ENCODE measurements at places on chromosomes 7 and 10.

DNA sequence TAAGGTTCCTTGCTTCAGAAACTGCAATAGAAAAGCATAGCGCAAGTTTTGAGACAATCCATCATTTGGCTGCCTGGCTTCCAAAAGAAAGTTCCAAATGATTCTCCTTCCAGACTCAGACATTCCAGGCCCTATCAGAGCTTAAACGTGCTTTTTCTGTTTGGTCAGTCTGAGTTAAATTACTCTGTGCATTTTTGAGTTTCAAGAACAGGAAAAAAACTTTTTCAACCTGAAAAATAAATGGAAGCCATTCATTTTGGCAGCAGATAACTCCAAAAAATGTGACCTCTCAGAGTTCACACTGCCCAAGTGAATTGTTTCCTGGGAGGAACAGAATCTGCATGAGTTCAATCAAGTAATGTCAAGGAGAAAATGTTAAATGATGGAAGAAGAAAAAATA lies 354.2 kb downstream of the CXCL12 start:
- no peak for DNase-seq

- no peak for DNase-seq
Observed at GRCh38 chr7:151672716-151673115, 153.0 kb upstream of the RHEB start.

DNA sequence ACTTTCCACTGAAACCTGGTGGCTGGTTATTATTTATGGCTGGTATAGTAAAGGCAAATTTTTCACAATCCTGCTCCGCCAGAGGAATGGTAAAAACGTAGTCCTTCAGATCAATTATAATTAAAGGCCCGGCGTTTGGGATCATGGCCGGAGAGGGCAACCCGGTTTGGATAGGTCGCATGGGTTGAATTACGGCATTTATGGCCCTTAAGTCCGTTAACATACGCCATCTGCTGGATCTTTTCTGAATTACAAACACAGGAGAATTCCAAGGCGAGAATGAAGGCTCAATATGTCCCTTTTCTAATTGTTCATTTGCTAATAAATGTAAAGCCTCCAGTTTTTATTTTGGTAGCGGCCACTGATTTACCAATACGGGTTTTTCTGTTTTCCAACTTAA lies 11.3 kb upstream of the TAS2R3 start:
- no peak for DNase-seq

GRCh38 chr7:91033574-91033973 lies 230.7 kb upstream of the FZD1 start:
- DNase-seq = no peak

DNA sequence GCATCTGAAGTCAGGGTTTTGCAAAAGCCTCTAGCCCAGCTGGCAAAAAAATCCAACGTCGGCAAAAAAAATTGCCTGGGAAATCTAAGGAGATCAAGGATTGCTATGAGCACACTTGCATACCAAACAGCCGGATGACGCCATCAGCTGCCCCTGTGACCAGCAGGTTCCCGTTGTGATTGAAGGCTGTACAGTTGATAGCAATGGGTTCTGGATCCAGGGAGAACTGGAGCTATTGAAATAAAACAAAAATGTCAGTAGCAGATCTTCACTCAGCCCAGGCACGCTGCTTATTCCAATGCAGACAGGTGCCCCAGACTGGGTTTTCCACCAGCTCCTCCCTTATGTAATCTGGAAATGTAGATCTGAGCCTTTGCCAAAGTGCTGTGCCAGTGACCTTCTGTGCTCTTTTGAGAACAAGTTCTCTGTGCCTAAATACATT lies 18.7 kb upstream of the CYREN start:
- DNase-seq = no peak

DNA sequence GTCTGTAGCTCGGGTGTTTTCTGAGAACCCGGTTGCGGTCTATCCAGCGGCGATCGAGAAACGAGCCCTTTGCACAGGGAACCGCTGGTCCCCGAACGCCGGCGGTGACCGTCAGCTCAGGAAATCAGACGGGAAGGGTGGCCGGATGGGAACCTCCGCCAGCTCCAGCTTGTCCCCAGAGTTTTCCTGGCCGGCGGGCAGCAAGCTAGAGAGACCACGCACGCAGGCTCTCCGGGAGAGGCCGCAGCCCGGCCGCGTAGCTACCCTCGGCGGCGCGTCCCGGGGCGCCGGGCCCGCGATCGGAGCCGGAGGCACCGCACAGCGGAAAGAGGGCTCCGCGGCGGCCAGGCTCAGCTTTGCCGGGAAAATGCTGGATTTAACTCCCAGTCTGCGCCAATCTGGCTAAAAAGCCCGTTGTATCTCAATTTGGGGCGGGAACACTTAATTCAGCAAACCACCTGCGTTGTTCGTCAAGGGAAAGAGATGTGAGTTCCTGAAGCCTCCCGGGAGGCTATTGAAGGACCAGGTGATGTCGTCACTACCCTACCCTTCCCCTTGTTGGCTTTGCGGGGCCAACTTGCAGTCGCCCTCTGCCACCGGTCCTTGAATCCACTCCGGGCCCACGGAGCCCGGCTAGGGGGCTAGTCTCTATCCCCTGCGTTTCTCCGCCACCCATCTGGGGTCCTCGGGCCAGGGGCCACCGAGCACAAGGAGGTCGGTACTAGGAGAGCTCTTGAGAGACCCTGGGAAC lies 859 bp upstream of the CH25H start:
- DNase-seq = no peak

GRCh38 chr7:114645451-114645850 lies 230.8 kb downstream of the FOXP2 start:
- no peak for DNase-seq

DNA sequence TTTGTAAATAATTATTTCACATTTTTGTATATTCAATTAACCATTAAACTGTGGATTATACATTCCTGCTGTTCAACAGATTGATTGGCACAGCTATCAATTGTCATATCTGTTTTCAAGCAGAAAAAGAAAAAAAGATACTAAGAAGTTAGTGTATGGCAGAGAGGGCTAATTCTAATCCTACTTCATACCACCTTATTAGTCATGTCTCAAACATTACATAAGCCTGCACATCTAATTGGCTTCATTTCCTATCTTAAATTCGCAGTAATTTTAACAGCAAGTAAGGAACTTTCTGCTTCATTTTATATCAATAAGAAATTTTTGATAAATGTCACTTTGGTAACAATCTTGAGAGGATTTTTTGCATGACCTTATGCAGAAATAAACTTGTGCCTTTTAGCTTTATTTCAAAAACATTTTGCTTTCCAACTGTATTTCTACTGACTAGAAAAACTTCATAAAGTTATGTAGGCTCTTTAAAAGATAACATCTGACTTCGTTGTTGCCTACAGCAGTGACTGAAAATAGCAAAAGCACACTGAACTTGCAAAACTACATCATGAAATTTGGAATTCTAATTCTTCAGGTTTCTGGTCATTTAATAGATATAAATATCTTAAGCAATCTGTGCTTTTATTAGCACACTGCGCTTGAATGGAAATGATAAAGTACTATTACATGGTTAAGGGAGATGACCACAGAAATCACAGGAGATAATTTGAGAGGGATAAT lies 111.5 kb downstream of the SEMA3C start:
- no peak for DNase-seq

- DNase-seq = no peak
Observed at GRCh38 chr10:91627344-91628102, 5.3 kb downstream of the PPP1R3C start.

Measured in activated CD4-positive, alpha-beta T cell treated with anti-CD3 and anti-CD28 coated beads, Interleukin-2, amount 50 U/mL, for 1 hour (primary cell).